ENCODE measurements at places on chromosomes 12 and 14.

DNA sequence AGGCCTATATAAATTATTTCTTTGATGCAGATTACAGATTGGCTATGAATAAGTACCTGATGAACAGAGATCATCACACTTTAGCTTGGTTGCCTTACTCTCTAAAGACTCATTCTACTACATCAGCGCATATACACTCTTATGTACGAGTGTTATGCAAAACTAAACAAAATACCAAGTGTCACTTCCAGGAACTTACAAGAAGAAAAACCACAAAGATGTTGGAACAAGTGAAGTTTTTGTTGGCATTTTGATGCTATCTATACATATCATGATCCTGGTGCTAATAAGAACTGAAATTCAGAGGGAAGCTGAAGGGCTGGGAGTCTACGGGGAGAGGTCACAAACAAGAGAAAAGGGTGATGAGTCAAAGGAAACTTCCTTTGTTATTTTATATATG is 47.9 kb upstream of the CERS5 start:
- no peak for DNase-seq

GRCh38 chr14:76968621-76969063 is 59.9 kb downstream of the IRF2BPL start:
- no peak for DNase-seq

DNA sequence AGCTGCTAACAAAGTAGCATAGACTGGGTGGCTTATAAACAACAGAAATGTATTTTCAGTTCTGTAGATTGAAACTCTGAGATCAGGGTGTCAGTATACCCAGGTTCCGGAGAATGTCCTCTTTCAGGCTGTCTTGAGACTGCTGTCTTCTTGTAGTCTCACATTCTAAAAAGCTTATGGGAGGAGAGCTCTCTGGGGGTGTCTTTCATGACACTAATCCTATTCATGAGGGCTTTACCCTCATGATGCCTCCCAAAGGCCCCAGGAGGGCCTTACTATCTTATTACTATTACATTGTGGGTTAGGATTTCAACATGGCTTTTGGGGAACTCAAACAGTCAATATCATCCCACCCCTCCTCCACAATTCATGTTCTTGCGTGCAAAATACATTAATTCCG is 94.3 kb downstream of the AEBP2 start:
- DNase-seq = no peak

DNA sequence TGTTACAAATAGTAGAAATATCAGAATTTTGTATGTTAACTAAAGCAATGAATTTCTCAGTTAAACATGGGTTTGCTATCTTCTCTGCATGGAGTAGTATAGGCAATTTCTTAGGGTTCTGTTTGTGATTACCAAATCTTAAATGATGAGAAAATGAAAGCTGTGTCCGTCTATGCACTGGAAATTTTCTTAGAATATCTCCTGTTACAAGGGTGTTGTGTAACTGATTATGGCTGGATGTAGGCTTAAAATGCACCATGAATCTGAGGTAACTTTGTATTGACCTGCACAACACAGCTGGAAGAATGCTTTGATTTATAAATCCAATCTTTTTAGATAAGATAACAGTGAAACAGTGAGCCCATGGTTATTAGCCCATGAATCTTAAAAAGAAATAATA is 17.8 kb downstream of the TRIP11 start:
- DNase-seq = no peak

DNA sequence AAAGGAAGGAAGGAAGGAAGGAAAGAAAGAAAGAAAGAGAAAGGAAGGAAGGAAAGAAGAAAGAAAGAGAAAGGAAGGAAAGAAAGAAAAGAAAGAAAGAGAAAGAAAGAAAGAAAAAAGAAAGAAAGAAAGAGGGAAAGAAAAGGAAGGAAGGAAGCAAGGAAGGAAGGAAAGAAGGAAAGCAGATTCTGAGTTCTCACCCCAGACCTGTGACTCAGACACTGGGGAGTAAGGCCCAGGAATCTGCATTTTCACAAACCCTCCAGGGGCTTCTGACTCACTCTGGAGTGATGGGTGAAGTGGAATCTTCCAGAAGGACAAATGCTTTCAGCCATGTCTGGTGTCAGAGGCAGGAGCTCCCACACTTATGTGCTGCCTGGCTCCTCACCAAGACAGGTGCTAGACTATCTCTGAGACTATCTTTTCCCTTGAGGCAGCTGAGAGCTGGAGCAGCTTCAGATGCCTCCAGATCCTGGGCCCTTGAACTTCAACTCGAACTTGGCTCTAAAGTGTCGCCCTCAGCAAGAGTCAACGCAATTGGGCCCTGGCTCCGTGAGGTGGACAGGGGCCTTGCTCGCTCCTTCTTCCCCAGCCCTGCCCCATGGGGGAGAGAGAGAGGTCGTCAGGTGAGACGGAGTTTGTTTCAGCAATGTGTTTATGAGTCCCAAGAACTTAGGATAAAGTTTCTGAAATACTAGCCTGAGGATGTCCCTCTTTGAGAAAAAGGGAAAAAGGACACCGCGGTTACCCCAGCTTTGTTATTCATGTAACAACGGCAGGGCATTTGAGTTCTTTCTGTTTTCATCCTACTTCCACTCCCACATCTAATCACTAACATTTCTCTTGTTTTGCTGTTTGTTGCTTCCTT is 19.8 kb upstream of the SCARB1 start:
- DNase-seq = no peak

DNA sequence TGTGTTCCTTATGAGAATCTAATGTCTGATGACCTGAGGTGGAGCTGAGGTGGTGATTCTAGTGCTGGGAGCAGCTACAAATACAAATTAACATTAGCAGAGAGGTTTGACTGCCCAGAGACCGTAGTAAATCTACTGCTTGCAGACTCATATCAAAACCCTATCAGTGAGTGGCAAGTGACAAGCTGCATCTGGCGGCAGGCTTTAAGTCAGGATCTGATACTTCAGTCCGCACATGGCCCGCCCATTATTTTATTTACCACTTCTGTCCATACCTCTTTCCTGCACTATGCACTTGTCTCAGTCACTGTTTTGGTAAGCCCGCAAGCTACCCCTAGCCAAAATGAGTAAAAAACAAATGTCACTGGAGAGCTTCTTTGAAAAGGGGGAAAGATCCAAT is 11.4 kb downstream of the CEP128 start:
- DNase-seq = no peak

DNA sequence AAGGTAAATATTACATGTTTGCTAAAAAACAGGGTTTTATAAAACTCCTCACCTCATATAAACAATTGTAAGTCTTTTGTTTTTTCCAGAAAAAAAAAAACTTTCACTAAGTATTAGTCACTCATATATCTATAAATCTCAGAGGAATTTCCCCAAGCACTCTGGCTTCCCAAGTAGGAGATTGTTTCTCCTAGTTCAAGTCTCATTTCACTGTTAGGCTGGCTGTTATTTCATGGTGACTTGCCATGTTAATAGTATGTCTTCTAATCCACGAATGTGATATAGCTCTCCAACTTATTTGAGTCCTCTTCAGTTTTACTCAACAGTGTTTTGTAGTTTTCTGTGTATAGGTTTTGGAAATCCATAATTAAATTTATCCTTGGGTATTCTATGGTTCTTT is 61.6 kb downstream of the CAPZA3 start:
- no peak for DNase-seq

DNA sequence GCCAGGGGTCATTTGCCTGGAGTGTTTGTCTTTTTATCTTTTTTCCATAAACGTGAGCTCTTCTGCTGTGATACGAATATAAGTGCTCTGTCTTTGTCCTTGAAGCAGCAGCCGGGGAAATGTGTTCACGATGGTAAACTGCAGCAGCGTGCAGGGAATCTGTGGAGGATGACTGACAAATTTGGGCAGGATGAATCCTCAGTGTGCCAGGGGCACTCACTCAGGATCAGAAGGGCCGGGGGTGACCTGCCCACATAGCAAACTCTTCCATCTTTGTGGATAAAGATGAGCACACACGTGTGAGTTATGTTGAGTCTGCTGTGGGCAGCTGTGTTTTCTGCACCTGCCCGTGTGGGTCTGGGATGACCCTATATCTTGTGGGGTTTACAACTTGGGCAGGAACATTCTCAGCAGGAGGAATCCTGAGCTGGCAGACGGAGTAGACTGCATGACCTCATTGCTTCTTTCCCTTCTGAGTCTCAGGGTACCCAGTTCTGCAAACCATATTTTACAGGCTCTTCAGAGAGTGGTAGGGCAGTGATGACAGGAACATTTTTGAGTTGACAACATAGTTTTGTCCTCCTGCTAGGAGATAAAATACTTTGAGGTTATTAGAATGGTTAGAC is 711 bp downstream of the ANO4 start:
- DNase-seq = no peak

- DNase-seq = no peak
These were observed 5.7 kb upstream of the C12orf42 start for GRCh38 chr12:103501447-103501846.

DNA sequence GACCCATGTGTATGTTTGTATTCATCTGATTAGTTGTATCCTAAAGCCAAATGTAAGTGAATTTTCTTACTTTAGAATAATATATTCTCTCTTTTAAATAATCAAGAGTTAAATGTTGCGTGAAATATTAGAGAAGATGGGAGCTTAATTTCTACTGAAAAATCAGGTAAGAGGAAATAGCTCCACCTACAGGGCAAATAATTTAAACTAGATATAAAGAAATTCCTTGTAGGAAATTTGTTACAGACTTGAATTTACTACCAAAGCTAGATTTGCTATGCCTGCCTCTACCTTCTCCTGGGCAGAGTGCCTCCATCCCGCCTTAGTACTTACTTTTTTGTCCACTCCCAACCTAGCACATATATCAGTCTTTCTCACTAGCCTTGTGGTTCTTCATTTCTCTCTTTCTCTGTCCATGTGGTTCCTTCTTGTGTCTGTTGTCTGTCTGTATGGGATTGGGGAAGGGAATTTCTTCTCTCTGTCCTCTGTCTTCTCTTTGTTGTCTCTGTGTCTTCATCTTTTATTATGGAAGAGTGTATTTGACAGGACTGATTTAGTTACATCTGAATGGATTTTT is 44.7 kb downstream of the PALS1 start:
- no peak for DNase-seq

GRCh38 chr12:4829793-4830162 is 79.9 kb upstream of the KCNA1 start:
- DNase-seq = peak; percentile 18

DNA sequence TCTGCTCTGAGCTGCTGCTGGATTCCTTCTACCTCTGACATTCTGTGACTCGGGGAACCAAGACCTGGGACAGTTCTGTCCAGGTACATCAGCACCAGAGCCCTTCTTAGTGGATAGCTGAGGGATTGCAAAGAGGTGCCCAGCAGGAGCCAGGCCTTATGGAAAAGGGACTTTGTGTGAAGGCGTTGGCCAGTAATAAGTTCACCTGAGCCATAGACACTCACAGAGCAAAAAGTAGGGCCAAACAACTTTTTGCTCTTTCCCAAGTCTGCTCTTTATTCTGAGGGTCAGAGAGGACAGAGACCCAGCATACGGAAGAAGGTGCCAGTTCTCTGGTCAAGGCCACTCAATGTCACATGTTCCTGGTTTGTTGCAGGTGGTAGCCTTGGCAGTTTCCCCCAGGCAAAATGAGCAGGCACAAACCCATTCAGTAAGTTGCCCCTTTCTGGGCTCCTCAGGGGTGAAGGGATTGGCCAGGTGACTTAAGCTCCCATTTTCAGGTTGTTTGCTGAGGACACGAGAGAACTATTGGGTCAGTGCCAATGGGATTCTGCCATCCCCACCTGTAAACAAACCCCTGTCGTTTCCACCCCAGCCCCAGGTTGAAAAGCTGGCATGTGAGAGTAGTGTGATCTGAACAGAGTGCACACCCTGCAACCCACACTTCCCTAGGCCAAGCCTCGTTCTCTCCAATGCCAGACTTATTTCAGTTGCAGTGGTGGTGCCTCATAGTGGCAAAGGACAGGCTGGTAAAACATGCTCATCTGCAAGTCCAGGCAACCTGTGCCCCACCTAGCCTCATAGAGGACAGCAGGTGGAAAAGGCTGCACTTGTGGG is 150.3 kb downstream of the SMOC1 start:
- DNase-seq = no peak

DNA sequence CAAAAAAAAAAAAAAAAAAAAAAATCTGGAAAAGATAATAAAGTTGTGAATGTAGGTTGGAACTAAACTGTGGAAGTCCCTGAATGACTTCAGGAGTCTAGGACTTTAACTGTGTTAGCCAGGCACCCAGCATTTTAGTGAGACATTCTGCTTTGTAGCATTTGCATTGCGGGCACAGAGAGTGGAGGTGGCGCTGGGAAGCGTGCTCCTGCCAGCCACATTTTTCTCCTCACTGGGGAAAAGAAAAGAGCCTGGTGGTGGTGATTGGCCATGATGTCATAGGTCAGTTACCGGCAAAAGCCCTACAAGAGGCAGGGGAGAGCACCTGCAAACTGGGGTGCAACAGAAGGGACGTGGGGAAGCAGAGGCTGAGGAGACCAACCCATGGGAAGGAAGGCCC is 9.7 kb upstream of the GAPDH start:
- DNase-seq = no peak

DNA sequence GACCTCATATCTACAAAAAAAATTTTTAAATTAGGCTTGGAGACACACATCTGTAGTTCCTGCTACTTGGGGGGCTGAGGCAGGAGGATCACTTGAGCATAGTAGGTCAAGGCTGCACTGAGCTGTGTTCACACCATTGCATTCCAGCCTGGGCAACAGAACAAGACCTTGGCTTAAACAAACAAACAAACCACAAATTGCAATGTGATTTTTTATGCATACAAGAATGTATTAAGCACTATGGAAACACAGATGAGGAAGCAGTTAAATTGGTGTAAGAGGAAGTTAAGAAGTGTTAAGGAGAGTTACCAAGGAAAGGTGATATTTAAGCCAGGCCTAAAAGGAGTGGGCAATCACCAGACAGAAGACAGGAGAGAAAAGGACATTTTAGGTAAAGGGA is 83.6 kb upstream of the HECTD1 start:
- no peak for DNase-seq

- peak; percentile 65 for DNase-seq
These were observed 6.2 kb downstream of the CHST11 start for GRCh38 chr12:104462931-104463339.

DNA sequence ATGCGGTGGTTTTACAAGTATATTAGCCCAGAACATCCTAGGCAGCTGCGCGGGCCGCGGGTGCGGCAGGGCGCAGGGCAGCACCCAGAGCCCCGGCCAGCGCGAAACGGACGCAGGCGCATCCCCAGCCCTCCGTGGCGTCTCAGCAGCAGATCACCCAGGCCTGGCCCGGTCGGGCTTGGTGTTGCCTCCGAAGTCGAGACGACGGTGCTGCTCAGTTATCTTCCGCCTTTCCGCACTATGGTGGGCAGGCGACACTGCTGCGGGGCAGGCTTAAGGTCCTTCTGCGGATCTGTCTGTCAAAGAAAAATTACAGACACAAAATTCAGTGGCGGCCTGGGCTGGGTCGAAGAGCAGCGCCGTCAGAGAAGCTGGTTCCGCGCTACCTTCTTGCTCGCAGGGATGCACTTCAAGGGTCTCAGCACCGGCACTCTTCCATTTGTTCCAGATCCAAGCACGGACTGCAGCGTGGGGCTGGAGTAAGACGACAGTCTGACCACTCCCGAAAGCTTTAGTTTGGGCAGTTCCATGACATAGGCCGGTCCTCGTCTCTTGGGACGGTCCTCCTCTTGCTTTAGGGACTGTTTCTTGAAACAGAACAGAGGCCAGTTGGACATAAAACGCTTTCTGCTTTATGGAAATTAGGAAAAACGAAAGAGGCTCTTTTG is 75.8 kb downstream of the MOK start:
- DNase-seq = no peak

- no peak for DNase-seq
These were observed 62.8 kb upstream of the EGLN3 start for GRCh38 chr14:34013721-34014060.

- no peak for DNase-seq
These were observed 9.4 kb downstream of the ART4 start for GRCh38 chr12:14833952-14834351.
